ENCODE measurements at places on chromosomes 1 and 21.

- DNase-seq, result no peak
Observed at GRCh38 chr1:86389307-86389706, 6.8 kb downstream of the ODF2L start.

GRCh38 chr1:82110366-82111254 lies 309.9 kb downstream of the ADGRL2 start:
- DNase-seq, result no peak

DNA sequence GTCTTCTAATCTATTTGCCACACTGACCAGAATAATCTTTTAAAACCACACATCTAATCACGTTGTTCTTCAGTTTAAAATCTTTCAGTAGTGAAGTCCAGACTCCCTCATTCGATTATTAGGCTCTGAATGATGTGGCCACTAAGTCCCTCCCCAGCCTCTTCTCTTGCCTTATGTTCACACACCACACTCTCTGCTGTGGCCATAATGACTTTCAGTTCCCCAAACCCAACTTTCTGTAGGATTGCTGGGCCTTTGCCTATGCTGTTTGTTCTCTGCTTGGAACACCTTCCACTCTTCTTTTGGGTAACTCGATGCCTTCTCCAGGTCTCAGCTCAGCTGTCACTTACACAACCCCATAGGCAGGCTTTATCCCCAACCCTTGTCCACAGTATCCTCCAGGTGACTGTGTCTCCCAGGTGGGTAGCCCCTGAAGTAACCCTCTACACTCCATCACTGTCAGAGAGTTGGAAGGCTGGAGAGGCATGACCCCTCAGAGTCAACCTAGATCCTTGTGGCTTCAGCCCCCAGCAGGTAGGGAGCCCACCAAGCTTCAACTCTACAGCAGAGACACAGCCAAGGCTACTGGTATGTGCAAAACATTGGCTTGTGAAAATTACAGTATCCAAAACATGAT lies 8.4 kb upstream of the SLC37A1 start:
- DNase-seq, result no peak

- no peak for DNase-seq
Observed at GRCh38 chr1:34425785-34426184, 249.1 kb downstream of the C1orf94 start.

DNA sequence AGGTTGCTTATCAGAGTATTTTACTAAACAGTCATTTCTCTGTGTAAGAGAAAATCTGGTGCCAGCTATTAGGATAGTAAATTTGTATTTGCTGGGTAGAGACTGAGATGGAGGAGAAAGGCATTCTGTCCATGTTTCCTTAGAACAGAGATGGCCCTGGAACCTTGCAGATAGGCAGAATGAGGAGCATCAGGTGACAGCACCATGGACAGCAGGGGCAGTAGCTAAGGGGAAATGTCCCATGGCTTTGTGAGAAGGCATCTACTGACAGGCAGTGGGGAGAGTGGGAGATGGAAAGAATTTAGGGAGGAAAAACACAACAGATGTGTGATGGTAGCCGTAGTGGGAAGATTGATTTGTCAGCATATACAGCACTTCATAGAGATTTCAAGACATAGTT lies 105.0 kb downstream of the PRRX1 start:
- DNase-seq, result no peak

GRCh38 chr21:15354516-15354915 lies 289.7 kb upstream of the NRIP1 start:
- no peak for DNase-seq

- DNase-seq, result no peak
Observed at GRCh38 chr1:47522935-47523834, 85.3 kb downstream of the FOXD2 start.

DNA sequence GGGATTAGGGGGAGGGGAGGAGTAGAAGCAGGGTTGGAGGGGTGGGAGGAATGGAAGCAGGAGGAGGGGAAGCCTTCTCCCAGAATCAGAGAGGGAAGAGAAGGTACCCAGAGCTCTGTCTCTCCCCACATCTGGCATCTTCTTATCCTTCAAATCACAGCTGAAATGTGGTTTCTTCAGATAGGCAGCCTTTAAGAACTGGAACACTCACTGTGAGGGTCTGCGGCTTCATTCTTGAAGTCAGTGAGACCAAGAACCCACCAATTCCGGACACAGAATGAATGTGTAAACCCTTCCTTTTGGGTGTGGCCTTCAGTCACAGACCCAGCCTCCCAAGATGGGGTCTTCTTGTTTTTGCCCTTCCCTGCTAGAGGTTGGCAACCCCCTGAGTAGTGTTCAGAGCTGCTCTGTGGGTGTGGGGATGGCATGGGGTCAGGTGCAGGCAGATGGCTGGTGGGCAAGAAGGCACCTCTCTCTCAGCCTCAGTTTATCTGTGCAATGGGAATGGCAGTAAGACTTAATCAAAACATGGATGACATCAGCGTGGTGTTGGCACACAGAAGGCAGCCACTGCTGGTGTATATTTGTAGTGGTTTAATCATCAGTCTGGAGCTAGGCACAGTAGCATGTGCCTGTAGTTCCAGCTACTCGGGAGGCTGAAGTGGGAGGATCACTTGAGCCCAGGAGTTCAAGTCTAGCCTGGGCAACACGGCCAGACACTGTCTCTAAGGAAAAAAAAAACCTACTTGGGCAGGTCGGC lies 7.2 kb downstream of the FAAH start:
- no peak for DNase-seq

GRCh38 chr1:210777914-210778313 lies 356.0 kb downstream of the KCNH1 start:
- DNase-seq, result no peak

DNA sequence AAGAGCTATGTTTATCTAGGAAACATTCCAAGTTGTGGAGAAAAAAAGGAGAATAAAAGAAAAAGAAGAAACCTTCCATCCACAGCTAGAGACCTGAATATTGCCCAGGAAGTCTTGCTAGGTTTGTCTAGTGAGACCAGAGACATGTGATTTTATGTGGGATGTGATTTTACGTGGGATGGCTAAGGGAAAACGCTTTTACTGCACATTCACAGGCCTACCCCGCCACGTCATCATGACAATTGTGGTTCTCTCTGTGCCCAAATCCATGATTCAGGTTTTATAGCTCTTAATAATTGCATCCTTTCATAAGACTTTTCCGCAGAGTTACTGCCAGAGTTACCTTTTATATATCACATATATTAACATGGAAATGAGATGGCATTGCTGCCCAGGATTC lies 86.4 kb upstream of the SSX2IP start:
- DNase-seq, result no peak

- DNase-seq, result no peak
Observed at GRCh38 chr1:234697015-234697414, 87.0 kb upstream of the IRF2BP2 start.

DNA sequence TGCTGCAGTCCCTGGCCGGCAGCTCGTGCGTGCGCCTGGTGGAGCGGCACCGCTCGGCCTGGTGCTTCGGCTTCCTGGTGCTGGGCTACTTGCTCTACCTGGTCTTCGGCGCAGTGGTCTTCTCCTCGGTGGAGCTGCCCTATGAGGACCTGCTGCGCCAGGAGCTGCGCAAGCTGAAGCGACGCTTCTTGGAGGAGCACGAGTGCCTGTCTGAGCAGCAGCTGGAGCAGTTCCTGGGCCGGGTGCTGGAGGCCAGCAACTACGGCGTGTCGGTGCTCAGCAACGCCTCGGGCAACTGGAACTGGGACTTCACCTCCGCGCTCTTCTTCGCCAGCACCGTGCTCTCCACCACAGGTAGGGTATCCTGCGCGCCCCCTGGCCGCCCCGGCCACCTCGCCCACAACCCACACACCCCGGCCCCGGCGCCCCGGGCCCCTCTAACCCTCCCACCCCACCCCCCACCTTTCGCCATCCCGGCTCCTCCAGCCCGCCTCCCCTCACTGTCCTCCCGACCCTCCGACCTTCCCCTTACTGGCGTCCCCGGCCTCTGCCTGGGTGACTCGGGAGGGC lies 352 bp downstream of the KCNK1 start:
- no peak for DNase-seq

- no peak for DNase-seq
Observed at GRCh38 chr21:39703578-39703977, 41.4 kb upstream of the IGSF5 start.

DNA sequence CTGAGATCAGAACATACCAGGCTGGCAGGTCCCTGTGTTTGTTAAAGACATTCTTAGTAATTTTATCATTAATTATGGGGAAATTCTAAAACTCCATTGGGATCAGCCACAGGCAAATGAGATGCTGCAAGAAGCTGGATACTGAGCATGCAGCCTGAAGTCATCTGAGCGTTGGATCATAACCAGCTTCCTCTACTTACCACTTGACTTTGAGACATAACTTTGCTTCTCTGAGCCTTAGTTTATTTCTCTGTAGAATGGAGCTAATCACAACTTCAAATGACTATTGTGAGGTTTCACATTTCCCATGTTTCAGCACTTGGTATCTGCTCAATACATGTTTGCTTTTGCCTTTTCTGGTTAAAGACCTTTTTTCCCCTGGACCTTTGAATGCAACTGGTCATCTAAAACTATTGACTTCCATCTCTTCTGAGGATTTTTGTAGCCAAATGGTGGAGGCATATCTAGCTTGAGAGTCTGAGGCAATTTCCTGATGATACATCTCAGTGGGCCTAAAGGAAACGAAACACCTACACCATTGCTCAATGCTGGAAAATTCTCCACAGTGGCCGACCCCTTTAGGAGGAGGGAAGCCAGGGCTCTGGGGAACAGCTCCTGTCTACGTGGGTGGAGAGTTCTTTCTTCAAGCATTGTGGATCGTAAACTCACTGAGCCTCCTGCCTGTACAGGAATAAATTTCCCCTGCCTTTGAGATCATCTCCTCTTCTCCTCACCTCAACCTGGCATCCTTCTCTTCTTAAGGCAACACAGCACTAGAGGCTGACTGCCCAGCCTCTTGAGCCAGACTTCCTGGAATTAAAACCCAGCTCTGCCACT lies 109.1 kb upstream of the HOOK1 start:
- no peak for DNase-seq

DNA sequence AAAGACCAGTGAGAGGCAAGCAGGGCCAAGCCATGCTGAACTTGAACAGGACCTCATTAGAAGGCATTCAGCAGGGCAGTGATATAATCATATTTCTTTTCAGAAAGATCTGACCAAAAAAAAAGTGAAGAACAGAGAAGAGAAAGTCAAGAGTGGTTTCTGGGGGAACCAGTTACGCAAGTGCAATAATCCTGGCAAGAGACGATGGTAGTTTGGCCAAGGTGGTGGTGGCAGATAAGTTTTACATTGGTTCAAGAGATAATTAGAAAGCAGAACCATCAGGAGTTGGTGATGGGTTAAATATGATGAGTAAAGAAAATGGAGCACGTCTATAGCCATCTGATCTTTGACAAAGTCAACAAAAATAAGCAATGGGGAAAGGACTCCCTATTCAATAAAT lies 54.3 kb downstream of the ZSWIM5 start:
- DNase-seq, result no peak

GRCh38 chr1:8523666-8524206 lies 205.8 kb downstream of the SLC45A1 start:
- no peak for DNase-seq

DNA sequence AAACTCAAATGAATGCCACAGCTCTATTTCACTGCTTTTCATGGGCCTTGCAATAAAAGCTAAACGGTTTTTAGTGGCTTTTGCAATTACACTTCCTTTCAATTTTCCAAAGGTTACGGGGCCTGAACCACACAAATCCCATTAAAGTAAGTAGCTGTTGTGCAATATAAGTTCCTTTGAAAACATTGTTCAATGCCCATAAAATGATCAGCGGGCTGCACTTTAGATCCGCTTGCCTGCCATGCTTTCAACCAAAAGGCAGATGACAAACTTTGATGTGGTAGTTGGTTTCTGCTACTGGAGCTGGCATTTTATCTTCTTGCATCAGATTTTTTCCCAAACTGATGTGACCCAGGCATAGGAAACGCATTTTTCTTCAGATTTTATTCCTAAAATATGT lies 50.2 kb downstream of the PRRX1 start:
- no peak for DNase-seq

DNA sequence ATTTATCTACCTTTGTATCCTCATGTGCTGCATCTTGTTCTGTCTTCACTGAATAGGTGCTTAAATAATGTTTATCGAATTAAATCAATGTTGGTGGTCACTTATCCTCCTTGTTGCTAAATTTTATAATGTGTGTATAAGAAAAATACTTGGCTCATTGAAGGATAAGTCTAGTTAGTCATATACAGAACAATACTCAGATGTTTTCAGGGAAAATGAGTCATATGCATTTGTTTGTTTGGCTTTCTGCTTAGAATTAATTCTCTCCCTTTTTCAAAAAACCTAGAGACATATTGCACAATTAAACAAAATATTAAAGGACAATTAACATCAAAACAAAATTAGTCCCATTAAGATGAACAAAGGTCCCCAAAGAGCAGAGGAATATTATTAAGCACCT lies 89.0 kb downstream of the UBE2U start:
- DNase-seq, result no peak

DNA sequence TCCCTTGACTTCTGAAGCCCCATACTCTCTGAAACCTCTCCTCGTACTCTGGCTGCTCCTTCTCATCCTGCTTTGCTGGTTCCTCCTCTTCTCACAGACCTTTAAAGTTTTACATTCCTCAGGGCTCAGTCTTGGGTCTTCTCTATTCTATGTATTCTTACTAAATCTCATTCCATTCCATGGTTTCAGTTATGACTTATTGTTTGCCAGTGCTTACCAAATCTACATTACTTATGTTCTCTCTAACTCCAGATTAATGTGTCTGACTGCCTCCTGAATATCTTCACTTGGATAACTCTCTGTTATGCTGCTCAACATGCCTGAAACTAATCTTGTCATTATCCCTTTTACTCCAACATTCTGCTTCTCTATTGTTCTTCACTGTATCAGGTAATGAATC lies 5.4 kb upstream of the SLC35D1 start:
- no peak for DNase-seq

GRCh38 chr1:93839307-93839706 lies 39.7 kb downstream of the DNTTIP2 start:
- DNase-seq, result no peak

DNA sequence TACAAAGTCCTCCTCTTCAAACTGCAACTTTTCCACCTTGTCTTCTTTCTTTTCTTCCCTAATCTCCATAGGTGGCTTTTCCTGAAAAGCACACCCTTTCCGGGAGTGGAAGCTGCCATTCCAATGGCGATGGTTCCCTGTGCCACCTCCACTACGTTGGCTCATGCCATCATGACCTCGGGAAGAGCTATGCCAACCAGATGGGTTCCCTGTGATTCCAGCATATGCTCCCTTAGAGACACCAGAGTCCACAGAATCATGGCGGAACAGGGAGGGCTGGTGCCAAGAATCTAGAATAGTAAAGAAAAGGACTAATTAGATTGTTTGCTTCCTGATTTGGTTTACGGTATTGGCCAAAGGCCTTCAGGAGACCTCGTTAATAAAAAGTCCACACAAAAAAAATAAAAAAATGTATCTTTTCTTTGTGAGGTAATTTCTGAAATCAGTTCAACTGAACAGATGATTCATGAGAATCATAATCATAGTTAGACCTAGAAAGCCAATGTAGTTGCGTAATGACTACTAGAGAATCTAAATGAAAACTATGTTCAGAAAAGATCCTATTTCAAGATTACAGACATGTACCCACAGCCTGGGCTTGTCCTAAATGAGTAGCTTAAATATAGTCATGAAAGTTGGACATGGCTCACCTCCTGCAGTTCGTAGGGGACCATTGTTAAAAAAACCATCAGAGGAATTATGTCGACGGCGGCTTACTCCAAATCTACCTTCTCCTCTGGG lies 30.9 kb upstream of the CCDC17 start:
- DNase-seq, result no peak

Measured in stimulated activated CD8-positive, alpha-beta memory T cell treated with anti-CD3 and anti-CD28 coated beads, Interleukin-7, amount 100 ng/mL, for 1 hour (primary cell).